T-helper 1 cell (primary cell): ENCODE measurements at places on chromosomes 3 and 15.

DNA sequence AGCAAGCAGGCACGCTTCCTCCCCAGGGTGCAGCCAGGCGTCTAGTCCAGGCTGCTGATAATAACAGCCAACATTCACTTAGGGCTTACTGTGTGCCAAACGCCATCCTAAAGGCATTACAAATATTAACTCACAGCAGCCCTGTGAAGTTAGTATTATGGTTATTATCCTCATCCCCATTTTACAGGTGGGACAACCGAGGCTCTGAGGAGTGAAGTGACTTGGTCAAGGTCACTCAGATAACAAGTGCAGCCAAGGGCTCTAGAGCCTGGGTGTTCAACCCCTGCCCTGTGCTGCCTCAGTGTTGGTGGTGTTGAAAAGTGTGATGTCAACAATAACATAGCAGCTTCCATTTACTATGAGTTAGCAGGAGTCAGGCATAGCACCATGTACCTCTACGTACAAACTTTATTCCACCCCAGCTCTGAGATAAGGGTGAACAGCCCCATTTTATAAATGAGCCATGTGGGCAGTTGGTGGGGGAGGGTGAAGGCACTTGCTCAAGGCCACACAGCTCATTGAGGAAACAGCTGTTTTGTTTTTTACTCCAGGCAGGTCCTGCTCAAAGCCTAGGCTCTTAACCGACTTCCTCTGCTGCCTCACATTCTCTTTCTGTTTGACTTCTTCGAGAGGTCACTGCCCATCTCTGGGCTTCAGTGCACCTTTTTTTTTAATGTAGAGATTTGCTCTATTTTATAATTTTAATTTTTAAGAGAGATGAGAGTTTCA, 24.0 kb upstream of the TRH start:
- DNase-seq = no peak

DNA sequence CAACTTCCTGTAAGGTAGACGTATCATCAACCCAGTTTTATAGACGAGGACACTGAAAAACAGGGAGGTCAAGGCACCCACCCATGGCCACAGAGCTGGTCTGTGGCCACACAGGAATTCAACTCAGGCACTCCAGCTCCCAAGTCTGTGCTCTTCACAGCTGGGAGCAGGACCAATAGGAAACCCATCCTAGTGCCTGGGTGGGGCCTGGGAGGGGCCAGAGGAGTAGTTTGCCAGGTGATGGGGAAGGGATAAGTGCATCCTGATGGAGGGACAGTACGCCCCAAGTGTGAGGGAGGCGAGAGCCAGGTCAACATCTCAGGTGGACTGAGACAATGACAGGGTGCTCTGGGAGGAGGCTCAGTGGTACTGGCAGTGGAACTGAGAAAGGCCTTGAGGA, 22.0 kb downstream of the KIF9 start:
- no peak for DNase-seq

DNA sequence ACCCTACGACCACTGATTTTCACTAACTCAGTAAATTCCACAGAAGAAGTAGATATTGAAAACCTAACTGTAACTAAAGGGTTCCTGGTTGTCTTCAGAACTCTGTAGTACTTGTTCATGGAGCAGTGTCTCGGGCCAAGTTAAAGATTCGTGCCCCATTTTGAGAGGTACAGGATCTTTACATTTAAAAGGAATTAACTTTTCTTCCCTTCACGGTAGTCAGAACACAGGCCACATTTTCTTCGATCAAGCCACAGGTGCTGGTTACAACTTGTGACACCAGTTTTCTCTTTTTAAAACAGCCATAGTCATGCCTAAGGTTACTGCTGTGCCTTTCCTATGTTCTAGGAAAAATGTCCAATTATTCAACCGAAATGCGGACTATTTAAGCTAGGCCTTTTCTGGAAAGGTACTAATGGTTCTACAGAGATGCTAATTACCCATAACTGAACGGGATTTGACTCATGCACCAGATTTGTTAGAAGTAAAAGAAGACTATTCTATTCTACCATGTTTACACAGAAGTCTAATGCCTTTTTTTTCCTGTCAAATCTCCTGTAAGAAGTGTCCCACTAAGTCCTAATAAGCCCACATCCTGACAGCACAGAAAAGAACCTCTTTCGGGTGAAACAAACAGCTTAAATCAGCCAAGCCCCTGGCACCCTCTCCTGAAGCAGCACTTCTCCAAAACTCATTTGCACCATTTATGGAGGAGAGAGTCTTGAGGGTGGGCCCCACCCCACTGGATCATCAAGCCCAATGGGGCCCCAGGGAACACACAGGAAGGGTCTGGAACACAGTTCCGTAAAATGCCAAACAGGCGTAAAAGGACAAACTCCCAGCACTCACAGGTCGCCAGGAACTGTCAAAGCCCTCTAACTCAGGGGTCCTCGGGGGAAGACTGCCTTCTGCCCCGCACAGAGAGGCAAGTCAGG, 1.9 kb downstream of the LRIG1 start:
- DNase-seq = no peak

DNA sequence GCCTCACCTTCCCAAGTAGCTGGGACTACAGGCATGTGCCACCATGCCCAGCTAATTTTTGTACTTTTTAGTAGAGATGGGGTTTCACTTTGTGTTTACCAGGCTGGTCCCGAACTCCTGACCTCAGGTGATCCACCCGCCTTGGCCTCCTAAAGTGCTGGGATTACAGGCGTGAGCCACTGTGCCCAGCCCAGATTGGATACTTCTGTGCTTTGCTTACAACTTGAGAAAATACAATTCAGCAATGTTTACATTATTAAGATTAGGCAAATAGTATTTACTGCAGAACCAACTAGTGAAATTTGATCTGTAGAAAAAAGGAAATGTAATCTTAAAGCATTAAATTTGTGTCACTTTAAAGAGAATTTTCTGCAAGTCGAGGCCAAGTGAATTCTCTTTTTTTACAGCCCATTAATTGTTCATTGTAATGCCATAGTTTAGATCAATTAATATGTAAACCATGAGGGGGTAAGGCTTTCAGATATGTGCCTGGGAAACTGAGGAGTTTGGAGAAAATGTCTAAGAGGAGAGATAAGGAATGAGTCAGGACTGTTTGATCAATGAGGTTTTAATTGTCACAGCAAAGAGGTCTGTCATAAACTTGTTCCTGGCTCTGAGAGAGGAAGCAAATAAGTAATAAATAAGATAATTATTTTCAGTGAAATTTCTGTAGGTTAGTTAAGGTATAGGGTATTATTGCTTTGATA, 15.3 kb downstream of the PYDC2 start:
- no peak for DNase-seq

DNA sequence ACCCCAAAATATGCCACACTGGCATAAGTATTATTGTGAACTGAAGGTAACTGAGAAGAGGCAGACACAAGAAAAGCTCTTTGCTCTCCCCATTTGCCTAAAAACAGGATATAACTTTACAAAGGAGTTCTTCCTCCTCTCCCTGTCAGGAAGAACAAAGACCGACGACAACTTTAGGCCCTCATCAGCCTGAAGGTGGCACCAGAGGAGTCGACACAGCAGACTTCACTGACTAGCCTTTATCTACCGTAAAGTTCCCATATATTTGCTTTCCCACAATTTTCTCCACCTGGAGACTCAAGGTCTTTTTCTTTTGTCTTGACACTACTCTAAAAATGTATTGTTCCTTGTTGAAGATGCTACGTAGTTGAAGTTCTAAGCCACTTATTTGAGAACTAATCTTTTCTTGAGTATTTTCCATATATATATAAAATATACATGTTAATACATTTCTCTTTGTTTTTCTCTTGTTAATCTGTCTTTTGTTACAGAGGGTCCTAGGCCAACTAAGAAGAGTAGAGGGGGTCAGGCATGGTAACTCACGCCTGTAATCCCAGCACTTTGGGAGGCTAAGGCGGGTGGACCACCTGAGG, 16.2 kb upstream of the XIRP1 start:
- DNase-seq = no peak

- no peak for DNase-seq
Observed at GRCh38 chr15:64568765-64569164, 108.4 kb downstream of the ZNF609 start.

DNA sequence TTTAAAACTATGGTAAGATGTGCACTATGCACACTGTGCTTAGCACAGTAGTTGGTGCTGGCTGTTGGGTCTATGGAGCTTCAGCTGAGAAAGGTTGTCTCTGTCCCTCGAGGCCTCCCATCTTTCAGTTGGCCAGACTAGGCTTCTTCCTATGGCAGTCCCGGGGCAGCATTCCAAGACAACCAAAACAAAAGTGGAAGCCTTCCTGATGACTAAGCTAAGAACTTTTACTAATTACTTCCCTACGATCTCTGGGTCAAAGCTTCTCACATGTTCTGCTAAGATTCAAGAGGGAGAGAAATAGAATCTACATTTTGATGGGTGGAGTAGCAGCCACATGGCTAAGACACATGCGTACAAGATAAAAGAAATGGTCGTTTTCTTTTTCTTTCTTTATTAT, 342.8 kb downstream of the TUSC7 start:
- DNase-seq = no peak

DNA sequence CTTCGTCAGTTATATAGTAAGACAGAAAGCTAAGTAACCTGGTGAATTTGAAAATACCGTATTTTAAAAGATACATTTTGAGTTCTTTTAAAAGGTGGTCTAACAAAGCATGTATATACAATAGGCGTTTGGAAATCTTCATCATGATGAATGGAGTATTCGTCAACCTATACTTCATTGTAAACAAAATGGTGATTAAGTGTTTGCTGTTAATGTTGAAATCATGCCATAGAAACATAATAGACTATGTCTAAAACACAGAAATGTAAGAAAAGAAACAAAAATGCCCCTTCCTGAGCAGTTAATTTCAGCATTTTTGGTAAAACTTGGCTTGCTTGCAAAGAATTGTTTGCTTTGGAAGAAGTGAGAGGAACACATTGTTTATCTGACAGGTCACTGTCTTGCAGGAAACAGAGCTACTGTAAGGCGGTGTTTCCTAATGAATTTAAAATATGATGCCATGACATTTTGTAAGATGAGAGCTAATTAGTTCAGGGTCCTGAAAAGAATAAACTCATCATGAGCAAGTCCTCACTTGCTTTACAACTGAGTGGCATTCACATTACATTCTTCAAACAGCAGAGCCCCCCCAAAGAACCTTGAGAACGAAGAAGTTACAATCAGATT, 126.7 kb downstream of the SERPINI1 start:
- DNase-seq = no peak
